ENCODE measurements at places on chromosomes 7 and 10.

GRCh38 chr10:43939939-43940820, 291.5 kb upstream of the ZNF32 start:
- no peak for DNase-seq

- no peak for DNase-seq
These were observed 2.4 kb downstream of the TLL2 start for GRCh38 chr10:96511044-96511945.

DNA sequence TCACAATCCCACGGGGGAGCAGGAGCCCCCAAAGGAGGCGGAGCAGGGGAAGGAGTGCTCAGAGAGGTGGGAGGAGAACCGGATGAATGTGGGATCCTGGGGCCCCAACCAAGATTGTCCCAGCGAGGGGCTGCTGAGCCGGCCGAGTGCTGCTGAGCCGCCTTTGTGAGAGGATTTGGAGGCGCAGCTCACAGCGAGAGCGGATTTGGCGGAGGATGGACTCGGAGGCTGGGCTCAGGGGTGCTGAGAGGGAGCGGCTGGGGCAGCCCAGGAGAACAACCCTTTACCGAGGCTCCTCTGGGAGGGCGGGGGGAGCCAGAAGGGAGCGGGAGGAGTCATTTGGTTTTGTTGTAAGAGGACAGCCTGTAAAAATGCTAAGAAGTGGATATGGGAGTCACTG, 23.0 kb downstream of the GHRHR start:
- DNase-seq, result no peak

- no peak for DNase-seq
These were observed 21.9 kb upstream of the CREB3L2 start for GRCh38 chr7:138023618-138024342.

- DNase-seq, result no peak
These were observed 65.6 kb downstream of the NAMPT start for GRCh38 chr7:106219170-106219569.

DNA sequence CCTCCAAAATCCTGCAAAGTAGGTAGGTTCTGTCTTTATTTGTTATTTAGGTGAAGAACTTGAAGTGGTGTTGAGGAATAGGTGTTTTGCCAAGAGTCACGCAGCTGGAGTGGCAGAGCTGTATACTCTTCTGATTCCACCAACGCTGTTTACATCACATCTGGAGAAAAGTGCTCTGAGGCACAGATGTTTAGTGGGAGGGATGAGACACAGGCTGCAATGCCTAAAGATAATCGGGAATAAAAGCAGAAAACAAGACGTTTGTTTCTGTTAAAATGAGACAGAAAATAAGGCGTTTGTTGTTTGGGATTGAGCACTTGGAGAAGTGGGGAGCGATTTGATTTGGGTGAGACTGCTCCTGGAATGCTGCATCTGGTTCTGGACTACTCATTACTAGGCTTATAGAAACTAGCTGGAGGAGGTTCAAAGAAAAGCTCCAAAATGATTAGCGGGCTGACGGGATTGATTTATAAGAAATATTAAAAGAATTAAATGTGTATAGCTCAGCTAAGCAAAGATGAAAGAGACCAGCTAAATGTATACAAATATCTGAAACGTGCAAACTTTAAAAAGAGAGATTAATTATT, 54.3 kb downstream of the TRUB1 start:
- DNase-seq, result no peak

DNA sequence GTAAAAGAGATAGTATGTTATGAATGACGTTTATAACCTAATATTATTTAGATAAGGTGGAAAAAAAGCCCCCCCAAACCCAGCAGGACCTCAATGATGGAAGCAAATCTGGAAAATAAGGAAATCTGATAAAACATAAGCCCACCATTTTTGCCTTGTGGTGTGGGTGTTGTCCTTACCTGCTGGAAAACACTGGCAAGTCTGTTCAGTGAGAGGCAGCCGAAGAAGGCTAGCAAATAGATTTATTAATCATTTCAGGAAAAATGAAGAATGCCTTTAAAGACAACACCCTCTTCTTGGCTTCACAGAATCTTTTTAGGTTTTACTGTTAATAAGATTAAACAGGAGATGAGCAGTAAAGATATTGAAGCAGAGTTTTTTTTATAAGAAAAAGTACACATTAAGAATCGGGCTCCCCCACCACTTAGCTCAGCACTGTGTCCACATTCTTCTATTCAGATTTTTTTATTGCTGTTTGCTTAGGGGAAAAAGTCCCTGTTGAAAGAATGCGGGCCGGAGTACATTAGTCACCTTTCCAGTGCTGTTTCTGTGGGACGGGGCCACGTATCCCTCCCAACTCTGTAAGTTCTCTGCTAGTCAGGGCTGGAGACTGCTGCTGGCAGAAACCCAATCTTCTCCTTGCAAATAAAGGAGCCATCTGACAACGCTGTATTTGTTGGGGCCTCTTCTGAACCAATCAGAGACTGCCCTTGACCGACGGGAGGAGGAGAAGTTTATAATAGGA, 104.1 kb downstream of the EVX1 start:
- no peak for DNase-seq

DNA sequence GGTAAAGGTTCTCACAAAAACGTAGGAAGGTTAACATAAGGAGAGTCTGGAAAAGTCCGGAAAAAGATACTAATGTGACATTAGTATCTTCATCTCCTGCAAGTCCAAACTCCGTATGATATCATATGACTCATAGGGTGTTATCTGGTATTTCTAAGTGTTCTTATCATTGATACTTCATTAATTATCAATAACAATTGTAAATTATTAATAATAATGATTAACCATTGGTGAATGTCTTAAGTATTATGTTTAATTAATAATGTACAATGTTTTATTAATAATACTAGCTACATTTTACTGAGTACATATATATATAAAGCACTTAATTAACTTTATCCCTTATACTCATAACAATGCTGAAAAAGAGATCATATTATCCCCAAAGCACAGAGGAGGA, 402.4 kb downstream of the SEMA3D start:
- DNase-seq, result no peak
